Activated CD4-positive, alpha-beta T cell treated with anti-CD3 and anti-CD28 coated beads, Interleukin-2, amount 50 U/mL, for 1 hour (primary cell): ENCODE measurements at places on chromosomes 16 and 17.

- no peak for DNase-seq
These were observed 38.4 kb downstream of the ZCCHC14 start for GRCh38 chr16:87454391-87454790.

DNA sequence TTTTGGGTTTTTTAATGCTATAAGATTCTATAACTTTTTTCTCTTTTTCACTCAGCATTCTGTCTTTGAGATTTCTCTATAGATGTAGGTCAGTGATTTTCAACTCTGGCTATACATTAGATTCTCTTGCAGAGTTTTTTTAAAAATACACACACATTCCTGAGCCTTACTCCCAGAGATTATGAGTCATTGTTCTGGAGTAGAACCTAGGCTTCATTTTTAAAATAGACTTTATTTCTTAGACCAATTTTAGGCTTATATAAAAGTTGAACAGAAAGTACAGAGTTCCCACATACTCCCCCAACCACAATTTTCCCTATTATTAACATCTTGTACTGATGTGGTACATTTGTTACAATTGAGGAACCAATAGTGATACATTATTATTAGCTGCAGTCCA is 63.3 kb downstream of the CYB561 start:
- DNase-seq: no peak

DNA sequence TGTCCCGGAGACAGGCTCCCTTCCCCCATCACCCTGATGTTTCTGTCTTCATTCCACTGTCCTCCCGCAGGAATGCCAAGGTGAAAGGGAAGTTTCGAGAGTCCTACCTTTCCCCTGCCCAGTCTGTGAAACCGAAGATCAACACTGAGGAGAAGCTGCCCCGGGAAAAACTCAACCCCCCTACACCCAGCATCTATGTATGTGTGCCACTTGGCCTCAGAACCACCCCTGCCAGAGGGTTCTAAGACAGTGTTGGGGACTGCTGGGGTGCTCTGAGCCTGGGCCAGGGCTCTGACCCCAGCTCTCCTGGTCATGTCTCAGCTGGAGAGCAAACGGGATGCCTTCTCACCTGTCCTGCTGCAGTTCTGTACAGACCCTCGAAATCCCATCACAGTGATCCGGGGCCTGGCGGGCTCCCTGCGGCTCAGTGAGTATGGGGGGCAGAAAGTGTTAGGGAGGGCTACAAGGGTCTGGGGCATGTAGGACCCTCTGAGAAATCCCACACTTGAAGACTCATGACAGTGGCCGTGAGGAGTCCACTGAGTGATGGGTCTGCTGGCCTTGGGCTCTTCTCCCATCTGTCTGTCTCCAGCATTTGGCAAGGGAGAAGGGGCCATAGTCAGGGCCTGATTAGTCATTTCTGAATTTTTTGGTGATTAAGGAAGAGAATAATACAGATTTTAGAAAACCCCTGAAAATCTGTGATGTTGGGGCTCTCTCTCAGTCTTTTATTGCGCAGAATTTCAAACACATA is 4.9 kb upstream of the TMEM88 start:
- DNase-seq: no peak

GRCh38 chr17:62925267-62925836 is 40.7 kb upstream of the TANC2 start:
- DNase-seq: no peak

- DNase-seq: no peak
These were observed 3.5 kb upstream of the CES4A start for GRCh38 chr16:66984892-66985311.

- no peak for DNase-seq
These were observed 228.7 kb downstream of the CDH13 start for GRCh38 chr16:82855471-82855870.

- no peak for DNase-seq
These were observed 54.9 kb downstream of the LDHD start for GRCh38 chr16:75061669-75062068.

DNA sequence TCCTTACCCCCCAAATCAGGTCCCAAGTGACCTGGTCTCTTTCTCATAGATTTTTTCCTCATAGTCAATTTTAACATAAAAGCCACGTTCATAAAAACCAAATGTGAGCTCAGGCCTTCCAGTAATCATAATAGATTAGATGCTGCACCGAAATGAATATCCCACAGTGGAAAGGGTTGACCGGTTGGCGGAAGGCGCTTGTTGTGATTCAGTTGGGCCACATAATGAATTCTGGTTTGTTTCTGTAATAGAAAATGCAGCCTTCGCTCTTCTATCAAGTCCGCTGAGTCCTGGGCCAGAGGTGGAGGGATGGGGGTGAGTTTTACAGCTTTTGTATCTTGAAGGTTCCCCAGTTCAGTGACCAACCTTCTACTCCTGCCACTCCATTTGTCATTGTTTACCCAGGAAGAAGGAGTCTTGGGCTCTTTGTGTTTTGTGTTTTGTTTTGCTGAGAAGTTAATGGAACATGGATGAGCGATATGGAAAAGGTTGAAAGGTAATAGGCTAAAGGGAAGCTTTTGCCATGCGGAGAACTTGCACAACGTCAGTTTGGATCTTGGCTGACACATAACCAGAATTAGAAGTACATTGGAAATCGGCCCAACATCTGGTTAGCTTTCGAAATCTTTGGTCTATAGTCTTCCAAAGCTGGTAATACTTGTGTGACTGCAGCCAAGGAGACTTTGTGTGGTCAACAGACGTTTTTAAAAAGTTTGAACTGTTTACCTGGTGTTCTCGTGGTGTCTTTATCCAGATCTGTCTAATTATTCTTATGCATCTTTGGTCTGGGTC is 89.5 kb downstream of the CLEC16A start:
- no peak for DNase-seq

GRCh38 chr16:23408823-23409298 is 44.1 kb downstream of the COG7 start:
- no peak for DNase-seq
